ENCODE measurements at places on chromosomes 6 and 20.

DNA sequence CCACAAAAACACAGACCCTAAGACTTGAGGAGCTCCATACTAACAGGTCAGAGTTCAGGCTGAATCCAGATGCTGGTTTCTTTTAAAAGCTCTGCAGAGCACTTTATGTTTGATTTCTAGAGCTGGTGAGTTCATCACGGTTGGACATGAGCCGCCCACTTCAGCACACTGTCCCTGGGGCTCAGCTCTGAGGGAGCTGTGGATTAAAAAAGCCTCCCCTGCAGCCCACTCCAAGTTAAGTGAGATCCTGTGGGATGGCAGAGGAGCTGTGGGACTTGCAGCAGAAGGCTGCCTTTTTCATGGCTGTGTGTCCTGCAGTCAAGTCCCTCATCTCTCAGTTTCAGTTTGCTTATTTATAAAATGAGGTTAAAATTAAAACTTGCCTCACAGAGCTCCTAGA lies 110.5 kb downstream of the FOXO3 start:
- DNase-seq: no peak

- no peak for DNase-seq
Measured at GRCh38 chr20:21376626-21377025, 20.7 kb downstream of the NKX2-4 start.

DNA sequence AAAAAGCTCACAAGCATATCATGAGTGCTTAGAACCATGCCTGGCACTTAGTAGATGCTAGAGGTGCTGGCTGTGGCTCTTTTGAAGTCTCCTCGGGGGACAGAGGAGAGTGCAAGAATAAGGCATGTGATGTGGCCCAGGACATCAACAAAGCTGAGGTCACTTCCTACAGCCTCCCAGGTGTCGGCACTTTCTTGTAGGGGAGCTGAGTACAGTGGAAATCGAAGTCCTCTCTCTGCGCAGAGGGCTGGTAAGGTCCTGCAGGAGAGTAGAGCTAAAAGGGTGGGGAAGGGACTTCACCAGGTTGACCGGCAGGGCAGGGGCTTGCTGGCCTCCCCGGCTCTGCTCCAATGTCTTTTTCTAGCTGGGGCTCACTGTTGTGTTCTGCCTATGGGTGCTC lies 11.2 kb downstream of the SLC13A3 start:
- DNase-seq: no peak

GRCh38 chr6:25431306-25431974 lies 152.3 kb downstream of the CARMIL1 start:
- DNase-seq: no peak

DNA sequence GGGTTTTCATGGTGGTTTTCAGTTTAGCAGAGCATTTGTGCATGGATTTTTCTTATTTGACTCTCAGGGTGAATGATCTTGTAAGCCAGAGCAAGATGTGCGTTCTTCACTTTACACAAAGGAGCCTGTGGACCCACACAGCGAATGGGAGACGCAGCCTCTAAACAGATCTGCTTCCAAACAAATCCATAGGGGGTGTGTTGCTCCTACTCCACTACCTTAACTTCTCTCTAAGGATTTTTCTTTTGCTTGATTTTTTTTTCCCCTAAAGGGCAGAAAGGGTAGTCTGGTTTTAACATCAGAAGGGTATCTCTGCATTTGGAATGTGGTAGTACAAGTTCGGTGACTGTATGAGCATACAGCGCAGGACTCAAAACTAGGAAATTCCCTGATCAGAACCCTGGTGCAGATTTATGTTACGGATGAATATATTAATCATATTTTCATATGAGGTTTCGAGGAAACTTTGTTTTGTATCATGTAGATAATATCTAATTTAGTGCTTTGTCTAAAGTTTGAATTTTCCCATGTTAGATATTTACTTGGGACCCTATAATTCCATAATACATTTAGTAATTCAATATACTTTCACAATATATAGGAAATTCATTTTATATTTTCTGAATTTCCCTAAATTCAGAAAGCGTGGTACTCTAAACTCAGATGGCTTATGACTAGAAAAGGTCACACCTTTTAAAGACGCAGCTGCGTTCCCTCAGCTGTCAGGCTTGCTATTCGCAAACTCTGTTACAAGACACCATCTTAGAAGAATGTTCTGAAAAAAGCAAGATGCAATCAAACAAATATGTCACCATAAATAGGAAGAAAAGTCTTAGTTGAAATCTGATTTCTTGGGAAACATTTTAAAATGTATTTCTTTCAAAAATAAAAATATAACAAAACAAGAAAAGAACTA lies 196.9 kb downstream of the TMEM242 start:
- DNase-seq: no peak

DNA sequence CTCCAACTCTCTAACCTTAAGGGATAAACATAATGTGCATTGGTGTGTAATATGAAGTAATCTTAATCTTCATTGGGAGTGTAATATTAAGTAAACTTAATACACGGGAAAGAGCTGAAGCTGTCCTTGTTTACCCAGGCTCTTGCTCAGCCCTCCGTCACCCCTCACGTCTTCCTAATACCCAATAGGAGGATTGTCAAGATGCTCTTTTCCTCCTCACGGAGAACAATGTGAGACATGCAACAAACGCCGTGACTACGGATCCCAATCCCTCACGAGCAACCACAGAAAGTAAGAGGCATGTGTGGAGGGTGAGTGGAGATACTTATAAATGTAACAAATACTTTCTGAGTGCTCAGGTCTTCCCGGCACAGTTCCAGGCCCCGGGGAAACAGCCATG lies 11.0 kb downstream of the KIF16B start:
- DNase-seq: no peak

DNA sequence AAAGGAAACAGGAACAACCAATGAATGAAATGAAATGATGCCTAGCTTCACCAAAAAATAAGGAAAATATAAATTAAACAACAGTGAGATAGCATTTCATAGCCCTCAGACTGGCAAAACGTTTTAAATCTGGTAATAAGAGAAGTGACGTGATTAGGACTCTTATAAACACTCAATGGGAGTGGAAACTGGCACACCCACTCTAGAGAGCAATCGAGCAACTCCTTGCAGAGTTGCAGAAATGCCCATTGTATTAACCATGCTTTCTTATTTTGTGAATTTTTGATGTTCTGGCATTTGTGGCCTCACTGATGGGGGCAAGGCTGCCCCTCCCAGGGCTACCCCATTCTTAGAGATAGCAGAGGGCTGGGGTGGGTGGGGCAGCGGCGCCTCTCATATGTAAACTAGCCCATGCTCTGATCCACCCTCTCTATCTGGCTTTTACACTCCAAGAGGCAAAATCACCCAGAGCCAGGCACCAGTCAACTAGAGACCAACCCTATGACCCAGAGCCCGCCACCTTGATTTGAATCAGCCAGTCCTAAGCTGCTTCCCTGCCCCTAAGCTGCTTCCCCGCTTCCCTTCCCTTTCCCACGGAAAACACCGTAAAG lies 6.4 kb upstream of the PNPLA1 start:
- no peak for DNase-seq

DNA sequence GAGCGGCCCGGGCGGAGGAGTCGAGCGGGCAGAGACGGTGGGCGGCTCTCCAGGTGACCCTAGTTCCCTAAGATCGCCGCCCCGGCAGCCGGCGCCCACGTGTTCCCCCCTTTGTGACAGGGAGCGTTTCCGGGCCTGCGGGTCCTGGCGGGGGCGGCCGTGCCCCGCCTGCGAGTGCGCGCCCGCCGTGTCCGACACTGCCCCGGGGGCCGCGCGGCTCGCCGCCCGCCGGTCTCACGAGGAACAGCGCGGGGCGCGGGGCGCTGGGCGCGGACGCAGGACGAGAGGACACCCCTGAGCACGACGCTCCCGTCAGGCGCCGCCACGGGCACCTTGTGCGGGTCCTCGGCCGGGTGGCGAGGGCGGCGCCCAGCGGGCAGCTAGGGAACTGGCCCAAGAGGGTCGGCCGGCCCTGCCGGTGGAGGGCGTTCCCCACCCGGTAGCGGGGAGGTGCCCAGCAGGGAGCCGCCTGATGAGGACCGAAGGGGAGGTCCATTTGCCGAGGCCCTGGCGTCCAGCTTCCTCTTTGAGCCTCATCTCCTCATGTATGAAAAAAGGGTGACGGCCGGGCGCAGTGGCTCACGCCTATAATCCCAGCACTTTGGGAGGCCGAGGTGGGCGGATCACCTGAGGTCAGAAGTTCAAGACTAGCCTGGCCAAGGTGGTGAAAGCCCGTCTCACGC lies at the start of gene VARS1:
VARS1 (minus strand) TSS at position 137 of the 683 bp plus-strand sequence. CDS start 535 bp downstream, outside the sequence.
- peak; percentile 93 for DNase-seq

DNA sequence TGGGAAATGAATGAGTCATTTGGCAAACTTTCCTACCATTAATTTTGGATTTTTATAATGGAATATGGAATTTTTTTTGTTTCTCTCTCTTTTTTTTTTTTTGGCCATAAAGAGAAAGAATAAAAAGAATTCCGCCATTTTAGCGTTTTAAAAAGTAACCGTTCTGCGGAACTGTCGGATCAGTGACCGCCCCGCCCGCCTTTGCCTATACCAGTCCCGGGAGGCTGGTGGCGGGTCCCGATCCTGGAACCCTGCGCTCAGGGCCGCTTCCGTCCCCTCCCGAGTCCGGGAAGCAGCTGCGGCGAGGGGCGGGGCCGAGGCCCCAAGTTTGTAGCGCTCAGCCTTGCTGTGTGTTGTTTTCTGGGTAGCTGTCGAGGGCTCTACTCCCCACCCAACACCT lies 609 bp downstream of the L3MBTL1 start:
- peak; percentile 14 for DNase-seq

GRCh38 chr20:59571551-59572314 lies 32.6 kb upstream of the PHACTR3 start:
- DNase-seq: peak; percentile 51

DNA sequence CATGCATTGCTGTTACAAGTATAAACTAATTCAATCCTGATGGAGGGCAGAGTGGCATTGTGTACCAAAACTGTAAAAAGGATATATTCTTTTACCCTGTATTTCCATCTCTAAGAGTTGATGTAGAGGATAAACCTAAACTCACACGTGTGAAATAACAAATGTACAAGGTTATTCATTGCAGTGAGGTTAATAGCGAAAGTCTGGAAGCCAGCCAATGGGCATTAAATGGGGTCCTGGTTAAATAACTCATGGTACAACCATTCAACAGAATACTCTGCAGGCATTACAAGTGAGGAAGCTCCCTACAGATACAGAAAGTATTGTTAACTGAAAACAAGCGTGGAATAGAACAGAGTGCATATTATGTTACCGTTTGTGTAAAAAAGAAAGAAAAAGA lies 56.9 kb downstream of the BCAS1 start:
- DNase-seq: no peak

All from EL (cell line).